ENCODE measurements at places on chromosomes 6 and 20. TPM values are rescaled to one million over a fixed set of nuclear protein-coding genes. Genes with fewer than 3 reads are reported as not detected.

ATAT1 gene
- total RNA-seq, result 10.5 TPM

MYMX gene
- not detected for total RNA-seq

DNA sequence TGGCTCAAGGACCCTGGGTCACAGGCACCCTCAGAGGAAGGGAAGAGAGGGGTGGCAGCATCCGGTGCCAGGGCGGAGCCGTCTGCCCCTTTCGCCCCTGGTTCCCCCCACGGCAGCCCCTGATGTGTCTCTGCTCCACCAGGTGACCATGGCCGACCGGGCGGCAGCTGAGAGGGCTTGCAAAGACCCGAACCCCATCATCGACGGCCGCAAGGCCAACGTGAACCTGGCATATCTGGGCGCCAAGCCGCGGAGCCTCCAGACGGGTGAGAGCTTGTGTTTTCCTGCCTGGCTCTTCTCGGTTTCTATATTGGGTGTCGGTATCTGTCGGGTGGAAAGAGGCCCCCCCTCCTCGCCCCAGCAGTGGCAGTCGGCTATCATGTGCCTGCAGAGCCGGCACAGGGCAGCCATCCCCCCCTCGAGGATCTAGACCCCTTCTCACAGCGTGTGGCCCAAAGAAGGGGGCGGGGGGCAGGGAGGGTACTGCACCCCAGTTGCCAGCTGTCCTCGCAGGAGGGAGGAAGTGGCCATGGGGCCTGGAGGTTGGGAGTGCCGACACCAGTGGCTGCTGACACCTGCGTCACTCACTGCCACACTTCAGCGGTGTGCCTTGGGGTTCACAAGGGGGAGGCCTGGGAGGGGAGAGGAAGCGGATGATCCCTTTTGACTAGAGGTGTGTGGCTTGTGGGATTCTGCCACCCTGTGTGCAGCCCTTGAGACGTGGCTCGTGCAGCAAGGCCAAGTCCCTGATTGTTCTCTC is 1.5 kb downstream of the RBM38 start:
- peak; percentile 93 for DNase-seq
- H3K4me3 ChIP-seq, result peak overlapping the region; percentile 93
- peaks cover 66% of the 10 kb centered on the region for H3K4me1 ChIP-seq
- no peaks in the 10 kb centered on the region for H3K27me3 ChIP-seq
- H3K36me3 ChIP-seq, result peaks cover 50% of the 10 kb centered on the region

F13A1 gene
- total RNA-seq, result not detected

DNA sequence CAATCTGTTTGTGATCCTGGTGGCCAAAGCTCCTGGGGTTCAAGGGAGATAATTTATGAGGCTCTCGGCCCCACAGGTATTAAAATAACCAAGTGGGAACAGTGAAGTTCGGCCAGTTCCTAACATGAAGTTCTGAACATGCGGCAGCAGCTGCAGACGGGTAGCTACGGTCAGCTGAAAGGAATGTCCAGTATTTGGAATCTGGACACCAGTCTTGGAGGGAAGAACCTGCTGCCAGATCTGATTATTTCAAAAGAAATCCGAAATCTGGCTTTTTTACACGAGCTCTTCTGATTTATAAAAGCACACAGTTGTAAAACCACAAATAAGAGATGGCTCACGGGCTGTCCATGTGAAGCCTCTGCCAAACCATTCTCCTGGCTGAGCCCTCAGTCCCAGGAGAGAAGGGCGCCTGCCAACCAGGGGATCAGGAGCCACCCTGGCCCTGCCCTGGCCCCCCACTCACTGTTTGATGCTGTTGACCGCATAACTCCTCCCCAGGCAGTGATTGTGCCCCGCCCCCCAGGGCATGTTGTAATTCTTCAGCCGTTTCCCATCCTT is 28.2 kb upstream of the KCNB1 start:
- no peak overlapping the region for H3K4me3 ChIP-seq
- no peaks in the 10 kb centered on the region for H3K36me3 ChIP-seq
- no peak overlapping the region for H3K27ac ChIP-seq
- no peaks in the 10 kb centered on the region for H3K4me1 ChIP-seq
- no peak for DNase-seq
- peaks cover 10% of the 10 kb centered on the region for H3K27me3 ChIP-seq

GRCh38 chr6:37588735-37589108 is 89.0 kb upstream of the CCDC167 start:
- H3K27ac ChIP-seq, result no peak overlapping the region
- H3K4me1 ChIP-seq, result no peaks in the 10 kb centered on the region
- no peak overlapping the region for H3K4me3 ChIP-seq
- no peaks in the 10 kb centered on the region for H3K27me3 ChIP-seq
- H3K36me3 ChIP-seq, result no peaks in the 10 kb centered on the region
- DNase-seq, result no peak

- no peak overlapping the region for H3K27ac ChIP-seq
- DNase-seq, result no peak
- H3K36me3 ChIP-seq, result no peaks in the 10 kb centered on the region
- no peaks in the 10 kb centered on the region for H3K4me1 ChIP-seq
- no peaks in the 10 kb centered on the region for H3K27me3 ChIP-seq
- no peak overlapping the region for H3K4me3 ChIP-seq
These were observed 123.0 kb upstream of the CEP162 start for GRCh38 chr6:84350397-84350796.

- H3K4me1 ChIP-seq, result peaks cover 3% of the 10 kb centered on the region
- no peaks in the 10 kb centered on the region for H3K36me3 ChIP-seq
- no peak overlapping the region for H3K4me3 ChIP-seq
- H3K27me3 ChIP-seq, result peaks cover 2% of the 10 kb centered on the region
These were observed 250.8 kb downstream of the CDH26 start for GRCh38 chr20:60209048-60209447.

All from activated CD8-positive, alpha-beta T cell treated with anti-CD3 and anti-CD28 coated beads, Interleukin-2, amount 10 ng/mL, durations not matched to agents 7 days and 5 days (primary cell).